Epithelial cell of proximal tubule (primary cell): ENCODE measurements at places on chromosomes 2 and 18. TPM values are rescaled to one million over a fixed set of nuclear protein-coding genes. Genes with fewer than 3 reads are reported as not detected.
A peak's percentile ranks its signal among the peaks of the same experiment; 100 is the strongest.

DNA sequence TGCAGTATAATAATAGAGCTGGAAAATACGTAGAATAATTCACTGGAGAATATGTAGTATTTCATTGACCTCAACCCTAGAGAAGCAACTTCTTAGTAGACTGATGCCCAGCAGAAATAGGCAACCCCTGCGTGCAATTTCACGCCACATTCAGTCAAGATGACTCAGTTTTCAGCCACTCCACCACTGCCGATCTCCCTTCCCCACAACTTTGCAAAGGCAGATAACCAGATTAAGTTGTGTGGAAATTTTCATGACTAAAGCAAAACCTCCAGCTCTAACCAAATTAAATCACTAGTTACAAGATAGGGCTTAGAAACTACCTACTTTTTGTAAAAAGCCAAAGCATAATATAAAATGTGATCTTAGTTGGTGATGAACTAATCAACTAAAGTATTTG, 63.3 kb upstream of the STK17B start:
- no peak for DNase-seq

RBMS1 gene
- total RNA-seq, result 54.7 and 54.8 TPM in 2 replicates

ERICH2 gene
- not detected in 2 replicates for total RNA-seq

GRCh38 chr2:110650346-110650745, 27.5 kb downstream of the BUB1 start:
- DNase-seq, result no peak

DNA sequence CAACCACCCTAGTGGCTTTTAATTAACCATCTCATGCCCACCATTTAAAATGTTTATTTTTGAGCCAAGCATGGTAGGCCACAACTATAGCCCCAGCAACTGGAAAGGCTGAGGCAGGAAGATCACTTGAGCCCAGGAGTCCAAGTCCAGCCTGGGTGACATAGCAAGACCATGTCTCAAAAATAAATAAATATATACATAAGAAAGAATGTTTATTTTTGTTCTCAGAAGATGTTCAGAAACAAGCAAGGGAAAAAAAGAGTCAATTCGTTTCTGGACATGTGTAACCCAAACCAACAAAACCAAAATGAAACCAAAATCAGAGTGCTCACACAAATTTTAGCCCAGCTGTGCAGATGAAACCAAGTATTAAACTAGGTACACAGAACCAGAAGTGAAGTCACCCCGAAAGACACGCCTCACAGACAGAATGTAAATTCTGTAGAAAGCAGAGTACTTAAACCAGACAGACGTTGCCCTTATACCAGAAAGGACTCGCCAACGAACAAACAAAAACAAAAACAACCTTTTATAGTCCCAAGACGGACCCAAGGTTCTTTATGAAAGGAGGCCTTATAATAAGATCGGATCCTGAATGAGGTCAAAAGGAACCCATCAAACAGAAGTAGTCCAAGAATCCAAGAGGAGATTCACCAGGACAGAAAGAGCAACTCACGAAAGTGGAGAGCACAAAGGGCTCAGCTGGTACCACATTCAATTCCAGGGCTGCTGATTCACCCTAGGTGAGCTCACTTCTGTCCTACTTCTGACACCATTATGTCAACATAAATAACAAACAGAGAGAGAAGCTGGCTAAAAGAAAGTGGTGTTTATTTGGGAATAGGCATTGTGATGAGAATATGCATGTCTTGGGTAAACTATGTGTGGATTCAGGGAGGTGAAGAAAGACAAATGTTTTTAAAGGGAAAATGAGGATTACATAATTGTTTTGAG, 31.8 kb upstream of the MTCL1 start:
- DNase-seq, result no peak

DNA sequence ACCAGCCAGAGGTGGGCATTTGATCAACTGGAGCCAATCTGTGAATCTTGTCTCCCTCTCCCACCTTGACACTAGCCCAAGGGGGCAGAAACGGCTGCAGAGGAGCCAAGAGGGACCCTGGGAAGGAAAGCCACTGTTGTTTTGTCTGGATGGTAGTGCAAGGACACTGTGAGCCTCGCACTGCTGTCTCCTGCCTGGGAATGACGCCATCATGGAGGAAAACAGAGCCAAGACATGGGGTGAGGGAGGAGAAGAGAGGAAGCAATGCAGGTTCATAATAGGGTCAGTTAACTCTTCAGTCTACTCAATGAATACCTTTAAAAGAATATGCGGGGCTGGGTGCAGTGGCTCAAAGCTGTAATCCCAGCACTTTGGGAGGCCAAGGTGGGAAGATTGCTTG, 231.1 kb upstream of the AGAP1 start:
- no peak for DNase-seq

DNA sequence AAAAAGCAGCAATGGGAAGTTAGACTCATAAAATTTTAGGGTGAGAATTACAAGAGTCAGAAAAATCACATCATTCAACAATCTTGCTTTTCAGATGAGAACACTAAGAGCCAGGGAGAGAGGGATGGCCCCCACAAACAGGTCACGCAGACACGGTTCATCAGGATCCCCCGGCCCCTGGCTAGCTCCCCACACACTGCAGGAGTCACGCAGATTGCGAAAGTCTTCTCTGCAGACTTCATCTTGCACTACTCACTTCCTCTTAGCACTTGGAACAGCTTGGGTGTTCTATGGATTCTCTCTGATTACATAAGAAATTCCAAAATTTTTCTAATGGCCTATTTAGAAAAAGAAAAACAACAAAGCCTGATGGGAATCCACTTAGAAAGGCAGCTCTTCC, 21.6 kb upstream of the SULT1C2 start:
- peak; percentile 72 for DNase-seq

DNA sequence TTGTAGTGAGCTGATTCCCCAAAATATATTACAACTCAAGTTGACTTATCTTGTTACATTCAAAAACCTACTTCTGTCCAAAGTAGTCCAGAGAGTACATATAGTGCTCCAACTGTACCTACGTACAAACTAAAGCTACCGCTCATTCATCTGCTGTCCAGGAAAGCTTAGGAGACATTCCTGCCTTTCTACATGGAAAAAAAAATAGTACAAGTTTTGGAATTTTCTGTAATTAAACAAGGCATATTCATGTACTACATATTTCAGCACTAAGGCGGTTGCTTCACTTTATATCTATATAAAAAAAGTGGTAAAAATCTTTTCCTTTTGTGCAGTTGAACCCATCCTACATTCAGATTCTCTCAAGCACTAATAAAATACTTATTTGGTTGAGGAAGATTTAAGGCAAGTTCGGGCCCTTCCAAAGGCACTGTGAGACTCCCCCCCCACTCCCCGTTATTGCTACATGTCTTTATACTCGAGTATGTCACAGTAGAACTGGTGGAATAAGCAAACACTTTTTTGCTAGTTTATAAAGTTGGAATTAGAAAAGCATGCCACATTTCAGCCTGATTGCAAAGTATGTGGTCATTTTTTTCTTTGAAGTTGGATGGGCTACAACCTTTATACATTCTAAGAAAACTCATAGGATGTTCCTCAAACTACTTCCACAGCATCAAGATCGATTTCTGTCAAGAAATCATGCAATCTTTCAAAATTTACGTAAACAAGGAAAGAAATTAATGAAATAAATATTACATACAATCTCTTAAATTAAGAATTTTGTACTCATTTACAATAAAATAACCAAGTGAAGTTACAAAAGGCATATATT, 3.7 kb downstream of the ZFP36L2 start:
- no peak for DNase-seq

SLC9A4 gene
- total RNA-seq, result 0.36 and 0.40 TPM in 2 replicates

GRCh38 chr18:74390900-74391299, 66.2 kb downstream of the DIPK1C start:
- DNase-seq, result no peak

SPATA3 gene
- not detected in 2 replicates for total RNA-seq

DNA sequence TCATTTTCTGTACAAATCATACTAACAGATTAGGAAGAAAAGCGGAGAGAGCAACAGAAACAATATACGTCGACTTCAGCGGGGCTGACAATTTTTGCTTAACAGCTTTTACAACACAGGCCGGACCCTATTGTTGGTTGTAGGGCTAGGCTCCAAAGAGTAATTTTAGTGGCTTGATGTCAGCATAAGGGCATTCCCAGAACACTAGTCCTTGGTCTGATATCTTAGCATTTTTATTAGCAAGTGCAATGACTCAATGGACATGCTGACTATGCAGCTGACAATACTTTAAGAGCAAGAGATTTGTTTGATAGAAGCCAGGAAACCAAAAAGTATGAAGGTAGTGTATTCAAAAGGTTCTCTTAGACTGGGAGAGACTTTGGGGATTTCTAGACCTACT, 209.9 kb downstream of the LNPK start:
- DNase-seq, result no peak

GRCh38 chr2:85911814-85912692, 23.3 kb upstream of the ST3GAL5 start:
- DNase-seq, result no peak

GRCh38 chr18:4126939-4127338, 328.2 kb downstream of the DLGAP1 start:
- DNase-seq, result no peak

DNA sequence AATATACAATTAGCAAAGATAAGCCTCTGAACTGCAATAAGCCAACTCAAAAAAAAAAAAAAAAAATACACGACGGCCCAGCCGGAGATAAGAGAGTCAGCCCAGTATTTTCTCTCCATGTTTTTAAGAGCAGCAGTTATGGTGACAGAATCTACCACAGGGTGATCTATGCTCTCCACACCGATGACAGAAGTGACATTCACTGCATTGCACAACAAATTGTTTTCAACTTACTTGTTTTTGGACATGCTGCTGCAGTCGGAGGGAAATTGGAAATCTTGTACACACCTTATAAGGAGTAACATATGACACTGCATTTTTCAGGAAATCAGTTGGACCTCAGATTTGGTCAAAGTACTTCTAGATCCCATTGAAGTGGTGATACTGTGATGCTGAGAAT, 23.3 kb upstream of the APOB start:
- DNase-seq, result no peak

- no peak for DNase-seq
Measured at GRCh38 chr18:55404136-55404830, 183.7 kb downstream of the TCF4 start.

GRCh38 chr2:147182260-147182659, 662.6 kb upstream of the ACVR2A start:
- DNase-seq, result peak; percentile 35

- no peak for DNase-seq
Measured at GRCh38 chr18:2901423-2901985, 54.7 kb downstream of the EMILIN2 start.

DNA sequence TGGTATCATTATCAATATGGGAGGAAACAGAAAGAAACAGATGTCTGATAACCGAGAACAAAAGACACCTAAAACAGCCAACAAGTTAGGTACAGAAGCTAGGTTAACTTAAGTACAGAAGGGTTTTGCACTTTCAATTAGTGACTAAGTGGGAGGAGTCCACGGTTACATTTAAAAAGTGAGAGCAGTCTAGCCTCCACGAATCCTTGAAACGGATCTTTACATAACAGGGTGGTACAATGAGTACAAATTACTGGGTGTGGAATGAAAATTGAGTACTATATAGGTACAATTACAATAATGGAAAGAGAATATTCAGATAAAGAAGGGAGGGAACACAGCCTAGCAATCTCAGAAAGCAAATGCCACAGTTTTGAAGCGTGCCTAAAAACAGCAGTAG, 76.6 kb downstream of the TLK1 start:
- DNase-seq, result no peak

DNA sequence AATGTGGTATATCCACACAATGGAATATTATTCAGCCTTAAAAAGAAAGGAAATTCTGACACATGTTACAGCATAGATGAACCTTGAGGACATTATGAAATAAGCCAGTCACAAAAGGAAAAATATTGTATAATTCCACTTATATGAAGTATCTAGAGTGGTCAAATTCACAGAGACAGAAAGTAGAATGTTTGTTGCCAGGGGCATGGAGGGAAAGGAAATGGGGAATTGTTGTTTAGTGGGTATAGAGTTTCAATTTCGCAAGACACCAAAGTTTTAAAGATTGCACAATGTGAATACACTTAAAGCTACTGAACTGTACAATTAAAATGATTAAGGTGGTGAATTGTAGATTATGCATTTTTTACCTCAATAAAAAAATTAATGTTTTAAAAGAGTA, 92.9 kb downstream of the TXNL1 start:
- no peak for DNase-seq

GAD1 gene
- total RNA-seq, result 0.36 and 5.6 TPM in 2 replicates

CROCC2 gene
- not detected in 2 replicates for total RNA-seq

- DNase-seq, result no peak
Measured at GRCh38 chr2:150917961-150918713, 343.5 kb downstream of the RBM43 start.

- DNase-seq, result peak; percentile 100
Measured at GRCh38 chr2:226649871-226650660, 149.6 kb downstream of the IRS1 start.

LRRC30 gene
- not detected in 2 replicates for total RNA-seq

GRCh38 chr2:144217853-144218633, 301.9 kb downstream of the ZEB2 start:
- no peak for DNase-seq

SKOR2 gene
- not detected in 2 replicates for total RNA-seq

DNA sequence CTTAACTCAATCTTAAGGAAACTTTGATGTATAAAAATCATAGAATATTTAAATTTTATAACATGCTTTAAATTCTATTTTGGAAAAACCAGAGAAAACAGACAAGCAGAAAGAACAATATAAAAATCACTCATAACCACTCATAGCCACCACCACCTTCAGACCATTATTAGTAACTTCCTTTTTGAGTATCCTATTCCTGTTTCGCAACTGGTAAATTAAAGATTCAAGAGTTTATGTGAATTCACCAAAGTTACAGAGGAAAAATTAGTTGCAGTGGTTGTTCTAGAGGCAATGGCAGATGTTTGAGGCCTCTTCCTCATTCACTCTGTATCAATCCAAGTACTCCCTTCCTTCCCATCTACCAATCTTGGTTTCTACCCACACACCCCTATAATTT, 49.3 kb upstream of the PROKR1 start:
- no peak for DNase-seq

DNA sequence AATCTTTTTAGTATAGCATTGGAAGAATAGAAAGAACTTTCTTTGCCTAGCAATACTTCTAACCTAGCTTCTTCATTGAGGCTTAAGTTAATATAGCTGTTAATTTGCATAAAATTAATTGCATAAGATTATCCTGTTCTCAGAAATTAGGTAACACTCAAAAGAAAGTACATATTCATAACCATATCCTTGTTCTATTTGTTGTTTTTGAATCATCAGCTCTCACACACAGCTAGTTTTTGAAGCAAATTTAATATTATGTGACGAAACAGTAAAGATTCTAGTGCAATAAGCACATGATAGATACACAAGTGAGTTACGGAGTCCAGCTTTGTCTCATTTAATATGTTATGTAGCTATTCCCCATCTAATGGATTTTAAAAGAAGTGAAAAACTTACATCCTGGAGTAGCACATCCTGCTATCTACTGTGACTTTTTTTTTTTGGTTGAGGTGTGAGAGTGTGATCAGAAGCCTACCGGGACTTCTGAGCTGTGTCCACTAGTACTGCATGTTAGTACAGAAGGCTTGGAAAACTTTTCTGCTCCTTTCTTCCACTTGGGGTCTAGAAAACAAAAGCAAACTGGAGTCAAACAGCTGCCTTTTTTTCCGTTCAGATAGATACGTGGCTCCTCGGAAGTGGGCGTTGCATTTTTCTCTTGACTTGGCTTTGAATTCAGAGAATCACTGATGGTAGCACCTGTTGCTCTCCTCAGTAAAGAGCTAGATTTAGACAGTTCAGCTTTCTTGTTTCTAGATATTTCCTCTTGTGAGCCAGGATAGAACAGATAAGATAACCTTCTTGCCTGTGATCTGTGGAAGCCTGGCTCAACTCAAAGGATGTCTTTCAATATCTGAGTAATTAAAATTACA, 27.2 kb downstream of the KDM3A start:
- no peak for DNase-seq
